NCI-H524 treated with DMSO at 0.1 percent for 48 hours (cell line): ENCODE measurements at places on chromosomes 2 and 18.

GRCh38 chr18:55323051-55323994 is 264.7 kb downstream of the TCF4 start:
- DNase-seq, result no peak

DNA sequence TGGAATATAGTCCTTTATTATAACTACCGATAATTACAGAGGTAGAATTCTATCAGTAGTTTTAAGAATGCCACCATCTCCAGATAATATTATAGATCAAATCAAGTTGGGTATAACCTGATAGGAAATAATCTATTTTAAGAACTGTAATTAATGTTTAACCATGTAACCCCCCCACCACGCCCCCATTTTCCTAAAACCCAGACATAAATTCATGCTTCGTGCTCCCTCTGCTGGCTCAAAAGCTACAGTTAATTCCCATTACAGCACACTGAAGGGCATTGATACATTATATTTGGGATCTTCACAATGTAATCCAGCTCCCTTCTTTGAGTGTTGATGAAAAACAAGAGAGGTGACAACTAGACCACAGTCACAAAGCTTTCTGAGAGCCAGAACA is 228.0 kb upstream of the SMAD7 start:
- no peak for DNase-seq

DNA sequence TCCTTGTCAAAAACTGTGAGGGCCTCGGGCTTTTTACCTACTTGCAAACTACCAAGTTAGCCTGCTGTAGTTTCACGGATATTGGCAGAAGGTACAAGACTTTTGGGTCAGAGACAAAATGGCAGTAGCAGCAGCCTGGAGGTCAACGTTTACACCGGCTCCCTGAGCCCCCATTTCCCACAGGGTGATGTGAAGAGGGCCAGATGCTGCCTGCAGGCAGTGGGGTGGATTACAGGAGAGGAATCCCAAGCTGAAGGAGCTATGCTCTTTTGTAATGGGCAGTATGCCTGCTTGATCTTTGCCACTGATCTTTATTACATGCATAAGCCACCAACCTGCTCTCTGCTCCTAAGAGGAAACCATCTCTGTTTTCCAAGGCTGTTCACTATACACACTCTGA is 29.5 kb upstream of the SP5 start:
- peak; percentile 50 for DNase-seq

- DNase-seq, result no peak
Measured at GRCh38 chr2:137173463-137173862, 408.1 kb downstream of the THSD7B start.

- DNase-seq, result no peak
Measured at GRCh38 chr2:175253871-175254270, 72.4 kb upstream of the ATP5MC3 start.

DNA sequence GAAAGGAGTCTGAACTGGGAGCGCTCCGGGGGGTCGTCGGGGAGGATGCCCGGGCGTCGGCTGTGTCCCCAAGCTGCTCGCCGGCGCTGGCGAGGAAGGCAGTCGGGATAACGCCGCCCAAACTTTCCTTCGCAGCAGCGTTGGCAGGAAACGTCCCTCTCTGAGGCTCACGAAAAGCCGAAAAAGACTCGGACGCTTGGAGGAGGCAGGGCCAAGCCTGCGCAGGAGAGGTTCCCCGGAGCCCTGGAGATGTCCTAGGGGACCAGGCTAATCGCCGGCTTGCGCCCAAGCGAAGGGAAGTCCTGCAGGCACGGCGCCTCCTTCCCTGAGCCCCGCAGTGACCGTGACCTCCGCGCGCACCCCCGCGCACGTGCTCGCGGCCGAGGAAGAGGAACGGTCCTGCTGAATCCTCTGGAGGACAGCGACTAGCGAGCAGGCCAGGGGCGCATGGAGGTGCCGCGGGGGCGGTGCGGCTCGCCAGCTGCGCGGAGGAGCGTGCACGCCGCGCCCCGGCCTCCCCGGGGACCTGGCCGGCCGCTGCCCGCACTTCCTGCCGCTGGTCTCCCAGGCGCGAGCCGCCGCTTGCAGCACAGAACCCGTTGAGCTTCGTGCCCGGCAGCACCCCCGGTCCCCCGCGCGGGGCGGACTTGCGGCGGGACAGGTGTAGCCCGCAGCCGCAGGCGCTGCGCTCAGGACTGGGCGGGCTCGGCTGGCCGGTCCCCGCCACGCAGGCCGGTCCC is at the start of gene SH3RF3:
TSS of gene SH3RF3 (plus strand) at position 590 of the 740 bp plus-strand sequence.
- DNase-seq, result no peak

- DNase-seq, result no peak
Measured at GRCh38 chr2:23867449-23867848, 59.5 kb downstream of the ATAD2B start.

DNA sequence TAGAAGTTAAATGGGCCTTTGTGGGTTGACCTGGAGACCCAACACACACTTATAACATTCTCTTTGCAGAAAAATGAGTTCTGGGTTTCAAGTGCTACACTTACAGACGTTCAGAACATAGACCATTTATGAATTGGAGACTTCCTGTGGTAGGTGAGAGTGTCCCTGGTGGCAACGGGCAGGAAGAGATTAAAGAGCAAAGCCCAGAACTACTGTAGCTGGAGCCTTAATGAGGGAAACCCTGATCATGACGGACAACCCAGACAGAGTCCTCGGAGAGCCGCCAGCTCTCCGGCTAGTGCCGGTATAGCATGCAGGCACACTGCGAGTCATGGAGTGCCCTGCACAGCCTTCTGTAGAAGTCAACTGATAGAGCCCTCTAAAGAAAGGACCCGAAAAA is 44.5 kb upstream of the RMDN2 start:
- DNase-seq, result no peak
